ENCODE measurements at places on chromosomes 1 and 21.

- DNase-seq, result no peak
Observed at GRCh38 chr1:159986531-159986930, 32.5 kb upstream of the SLAMF9 start.

DNA sequence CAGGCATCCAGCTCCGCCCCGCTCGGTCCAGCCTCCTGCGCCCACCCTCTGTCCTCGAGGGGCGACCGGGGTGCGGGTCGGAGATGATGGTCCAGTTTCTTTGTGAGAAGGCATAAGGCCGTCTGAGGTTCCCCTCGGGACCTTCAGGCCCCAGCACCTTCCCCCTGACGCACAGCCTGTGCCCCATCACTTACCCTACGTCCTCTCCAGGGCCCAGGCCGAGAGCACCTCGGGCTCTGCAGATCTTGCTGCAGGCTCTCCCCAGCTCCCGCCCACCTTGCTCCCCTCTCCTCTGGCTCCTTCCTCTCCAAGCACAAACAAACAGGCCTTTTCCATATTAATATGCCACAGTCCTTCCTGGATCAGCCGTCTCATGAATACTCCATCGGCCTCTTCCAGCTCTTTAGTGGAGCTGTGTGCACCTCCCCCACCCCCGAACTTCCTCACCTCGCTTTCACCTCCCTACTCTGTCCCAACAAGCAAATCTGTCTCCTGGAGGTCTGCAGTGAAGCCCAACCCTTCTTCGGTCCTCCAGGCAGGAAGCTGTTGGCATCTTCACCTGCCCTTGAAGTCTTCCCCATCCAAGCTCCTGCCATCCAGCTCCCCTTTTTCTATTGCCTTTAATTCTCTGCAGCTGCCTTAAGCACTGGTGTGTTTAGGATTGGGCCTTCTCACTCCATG lies 448 bp upstream of the COL9A2 start:
- DNase-seq, result no peak

- DNase-seq, result no peak
Observed at GRCh38 chr21:32083197-32083596, 195.7 kb downstream of the MIS18A start.

DNA sequence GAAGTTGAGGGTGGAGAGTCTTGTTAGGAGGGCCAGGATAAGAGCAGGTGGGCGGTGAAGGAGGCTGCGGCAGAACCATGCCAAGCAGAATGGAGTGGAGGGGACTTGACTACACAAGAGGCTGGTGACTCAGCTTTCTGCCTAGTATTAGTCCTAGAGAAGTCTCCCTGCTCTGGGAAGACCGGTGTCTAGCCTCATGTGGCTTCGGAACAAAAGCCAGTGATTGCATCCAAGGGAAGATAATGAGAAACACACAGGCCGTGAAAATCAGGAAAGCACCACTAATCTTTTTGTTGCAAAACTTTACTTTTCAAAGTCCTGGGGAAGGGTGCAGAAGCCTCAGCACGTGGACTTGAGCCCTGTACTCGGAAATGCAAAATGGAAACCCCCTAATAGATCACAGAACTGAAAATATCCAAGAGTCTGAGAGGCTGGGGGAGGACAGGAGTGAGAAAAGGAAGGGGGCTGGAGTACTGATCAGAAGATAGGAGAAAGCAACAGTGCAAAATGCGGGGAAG lies 31.4 kb downstream of the DDR2 start:
- no peak for DNase-seq

GRCh38 chr1:176193663-176194062 lies 13.4 kb downstream of the COP1 start:
- DNase-seq, result no peak

All from OCI-M1 (cell line).